Activated gamma-delta T cell treated with anti-CD3 and anti-CD28 coated beads, Interleukin-2, amount 50 U/mL, for 16 hours (primary cell): ENCODE measurements at places on chromosomes 4 and X.
A peak's percentile ranks its signal among the peaks of the same experiment; 100 is the strongest.

DNA sequence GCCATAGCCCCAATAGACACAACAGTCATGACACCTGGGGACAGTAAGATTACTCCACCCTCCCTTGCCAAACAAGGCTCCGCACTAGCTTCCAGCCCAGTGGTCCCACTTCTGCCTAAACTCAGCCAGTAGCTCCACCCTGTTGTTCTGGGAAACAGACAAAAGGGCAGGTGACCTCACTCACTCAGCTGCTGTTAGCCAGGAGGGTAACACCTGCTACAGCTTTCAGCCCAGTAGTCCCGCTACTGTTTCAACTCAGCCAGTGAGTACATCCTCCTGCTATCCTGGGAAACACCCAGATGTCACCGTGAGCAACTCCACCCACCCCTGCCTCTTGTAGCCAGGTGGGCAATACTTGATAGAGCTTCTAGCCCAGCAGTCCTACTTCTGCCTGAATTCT, 162.7 kb upstream of the CPXCR1 start:
- no peak for DNase-seq

DNA sequence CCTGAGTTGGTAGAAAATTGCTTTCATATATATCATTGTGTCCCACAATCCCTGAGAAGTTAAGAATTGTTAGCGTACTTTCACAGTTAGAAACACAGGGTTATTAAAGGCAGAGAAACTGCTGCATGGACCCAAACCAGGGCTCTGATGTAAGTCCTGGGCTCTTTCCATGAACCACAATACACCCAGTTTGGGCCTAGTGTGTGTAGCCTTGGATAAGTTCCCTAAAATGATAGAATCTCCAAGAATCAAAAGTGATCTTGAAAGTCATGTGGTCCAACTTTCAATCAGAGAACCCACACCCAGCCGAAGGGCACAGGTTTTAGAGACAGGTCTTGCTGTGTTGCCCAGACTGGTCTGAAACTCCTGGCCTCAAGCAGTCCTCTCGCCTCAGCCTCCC, 257.8 kb upstream of the KLF3 start:
- no peak for DNase-seq

GRCh38 chrX:112670977-112671376, 8.8 kb downstream of the LHFPL1 start:
- DNase-seq = no peak

DNA sequence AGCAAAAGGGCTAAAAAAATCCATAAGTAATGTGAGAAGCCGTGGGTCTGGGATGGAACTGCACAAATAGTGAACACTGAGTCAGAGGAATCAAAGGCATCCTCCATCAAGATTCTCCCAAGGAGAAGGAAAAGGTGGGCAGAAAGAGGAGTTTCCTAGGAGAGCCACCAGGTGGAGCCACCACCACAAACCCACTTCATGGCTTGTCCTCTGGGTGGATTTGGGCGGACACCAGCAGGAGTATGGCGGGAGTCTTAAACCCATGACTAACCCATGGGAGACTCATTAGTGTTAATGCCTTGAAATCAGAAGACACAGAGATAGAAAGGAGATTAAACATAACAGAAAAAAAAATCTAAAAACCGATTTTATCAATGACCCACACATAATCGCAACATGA, 147.7 kb downstream of the SH3KBP1 start:
- DNase-seq = peak; percentile 17

- DNase-seq = no peak
Observed at GRCh38 chr4:72109959-72110497, 78.2 kb downstream of the NPFFR2 start.

- DNase-seq = no peak
Observed at GRCh38 chr4:7195141-7195515, 2.8 kb downstream of the SORCS2 start.

DNA sequence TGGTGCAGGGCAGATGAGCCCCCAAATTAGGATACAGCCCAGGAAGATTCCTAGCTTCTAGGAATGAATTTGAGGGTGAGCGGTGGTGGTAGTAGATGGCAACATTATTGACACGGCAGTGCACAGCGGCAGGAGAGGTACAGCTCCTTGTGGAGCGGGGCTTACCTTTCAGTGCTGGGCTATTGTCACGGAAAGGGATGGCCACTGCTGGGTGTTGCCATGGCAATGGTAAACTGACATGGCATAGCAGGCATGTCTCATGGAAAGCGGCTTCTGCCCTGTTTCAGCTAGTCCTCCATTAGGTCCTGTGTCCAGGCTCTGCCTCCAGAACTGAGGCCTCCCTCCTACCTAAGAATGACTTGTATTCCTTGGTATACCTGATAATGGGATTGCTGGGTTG, 81.8 kb upstream of the WDR1 start:
- DNase-seq = no peak

GRCh38 chrX:147736045-147736444, 175.7 kb upstream of the FMR1 start:
- DNase-seq = no peak
